Progenitor cell of endocrine pancreas (in vitro differentiated cells): ENCODE measurements at places on chromosomes 6 and 20. TPM values are rescaled to one million over a fixed set of nuclear protein-coding genes. Genes with fewer than 3 reads are reported as not detected.

The LAMA2 gene
- total RNA-seq, result 0.22 and 0.42 TPM in 2 replicates

- H3K36me3 ChIP-seq, result no peaks in the 10 kb centered on the region
- H3K4me3 ChIP-seq, result no peak overlapping the region
- no peak overlapping the region for H3K27ac ChIP-seq
- no peak for DNase-seq
These were observed 16.5 kb downstream of the SLC52A3 start for GRCh38 chr20:751761-752160.

DNA sequence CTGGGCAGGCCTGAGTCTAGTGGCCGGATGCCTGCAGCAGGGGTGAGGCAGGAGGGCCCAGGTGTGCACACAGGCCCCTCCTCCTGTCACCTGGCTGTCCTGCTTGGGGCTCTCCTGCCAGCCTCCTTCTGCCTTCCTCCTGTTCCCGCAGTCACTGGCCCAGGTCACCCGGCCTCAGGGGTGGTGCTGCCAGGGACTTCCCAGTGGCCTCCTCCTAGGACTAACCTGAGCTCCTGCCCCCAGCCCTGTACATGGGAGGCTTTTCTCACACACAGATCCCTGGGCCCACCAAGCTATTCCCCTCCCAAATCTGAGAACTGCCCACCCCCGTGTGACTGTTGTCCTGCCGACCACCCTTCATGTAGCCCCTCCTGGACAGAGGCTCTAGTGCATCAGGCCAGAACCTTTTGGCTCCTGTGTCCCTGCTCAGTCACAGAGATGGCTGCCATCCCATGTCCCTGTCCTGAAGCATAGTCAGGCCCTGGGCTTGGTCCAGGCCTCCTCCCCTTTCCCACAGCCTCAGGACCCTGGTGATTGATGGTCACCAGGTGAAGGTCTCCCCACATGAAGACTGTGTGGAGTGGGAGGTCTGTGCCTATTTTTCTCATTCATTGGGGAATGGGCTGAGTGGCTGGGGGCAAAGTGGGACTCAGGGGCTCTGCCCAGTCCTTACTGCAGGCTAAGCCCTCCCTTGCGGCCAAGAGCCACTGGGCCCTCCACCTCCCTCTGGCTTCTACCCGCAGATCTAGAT is 1.1 kb upstream of the ULBP1 start:
- peak overlapping the region; percentile 57 for H3K27ac ChIP-seq
- H3K4me1 ChIP-seq, result peaks cover 12% of the 10 kb centered on the region
- DNase-seq, result no peak

GRCh38 chr6:130027948-130028347 is 9.6 kb downstream of the L3MBTL3 start:
- H3K27me3 ChIP-seq, result no peaks in the 10 kb centered on the region
- H3K36me3 ChIP-seq, result peaks cover 10% of the 10 kb centered on the region

- H3K27me3 ChIP-seq, result no peaks in the 10 kb centered on the region
- H3K4me1 ChIP-seq, result peaks cover 41% of the 10 kb centered on the region
- H3K27ac ChIP-seq, result peak overlapping the region; percentile 87
- no peak for DNase-seq
- H3K4me3 ChIP-seq, result peak overlapping the region; percentile 34
- no peaks in the 10 kb centered on the region for H3K36me3 ChIP-seq
These were observed 442.0 kb upstream of the SOX4 start for GRCh38 chr6:21151530-21151929.

GRCh38 chr6:149701714-149702113 is 16.2 kb downstream of the LATS1 start:
- H3K36me3 ChIP-seq, result peaks cover 2% of the 10 kb centered on the region
- H3K4me1 ChIP-seq, result peaks cover 2% of the 10 kb centered on the region
- H3K4me3 ChIP-seq, result no peak overlapping the region
- DNase-seq, result no peak

DNA sequence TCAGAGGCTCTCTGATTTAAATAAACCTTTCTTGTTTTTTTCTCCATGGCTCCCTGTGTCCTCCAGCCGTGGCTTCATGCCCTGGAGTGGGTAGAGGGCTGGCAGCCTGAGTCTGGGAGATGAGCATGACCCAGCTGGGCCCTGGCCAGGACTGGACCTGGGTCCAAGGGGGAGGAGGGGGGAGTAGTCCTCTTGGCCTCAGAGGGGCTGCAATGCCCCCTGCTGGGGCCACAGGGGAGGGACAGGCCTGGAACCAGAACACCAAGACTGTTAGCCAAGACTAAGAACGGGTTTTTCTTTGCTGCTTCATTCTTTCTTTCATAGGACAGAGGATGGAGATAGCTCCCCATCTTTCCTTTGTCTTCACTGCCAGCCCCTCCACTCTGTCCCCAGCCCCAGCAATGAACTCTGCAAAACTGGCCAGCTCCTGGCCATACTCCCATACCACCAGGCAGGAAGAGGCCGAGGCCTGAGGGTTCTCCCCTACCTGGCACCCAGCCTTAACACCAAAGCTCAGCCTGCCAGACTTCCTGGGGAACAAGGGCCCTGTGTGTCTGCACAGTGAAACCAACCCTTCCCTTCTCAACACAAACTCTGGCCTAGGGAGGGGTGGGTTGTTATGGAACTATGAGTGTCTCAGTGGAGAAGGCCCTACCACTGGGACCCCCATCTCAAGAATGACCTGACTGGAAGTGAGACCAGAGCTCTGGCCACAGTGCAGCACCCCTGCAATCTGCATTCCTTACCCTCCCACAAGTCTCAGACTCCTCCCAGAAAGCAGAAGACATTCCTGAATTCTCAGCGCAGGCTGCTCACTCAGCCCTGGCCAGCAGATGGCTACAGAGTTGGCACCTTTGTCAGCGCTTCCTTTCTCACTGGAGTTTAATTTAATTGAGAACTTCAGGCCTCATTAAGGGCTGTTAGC is 11.0 kb downstream of the SLC29A1 start:
- H3K27me3 ChIP-seq, result peaks cover 7% of the 10 kb centered on the region
- peaks cover 5% of the 10 kb centered on the region for H3K36me3 ChIP-seq
- peaks cover 10% of the 10 kb centered on the region for H3K4me1 ChIP-seq
- no peak overlapping the region for H3K4me3 ChIP-seq

- no peak overlapping the region for H3K4me3 ChIP-seq
- H3K4me1 ChIP-seq, result peaks cover 26% of the 10 kb centered on the region
- no peaks in the 10 kb centered on the region for H3K27me3 ChIP-seq
- H3K36me3 ChIP-seq, result no peaks in the 10 kb centered on the region
- DNase-seq, result no peak
These were observed 10.8 kb upstream of the TAAR1 start for GRCh38 chr6:132669690-132670291.

GRCh38 chr6:134719911-134720310 is 230.0 kb downstream of the ALDH8A1 start:
- H3K27ac ChIP-seq, result no peak overlapping the region
- no peaks in the 10 kb centered on the region for H3K4me1 ChIP-seq
- DNase-seq, result no peak
- no peaks in the 10 kb centered on the region for H3K27me3 ChIP-seq

DNA sequence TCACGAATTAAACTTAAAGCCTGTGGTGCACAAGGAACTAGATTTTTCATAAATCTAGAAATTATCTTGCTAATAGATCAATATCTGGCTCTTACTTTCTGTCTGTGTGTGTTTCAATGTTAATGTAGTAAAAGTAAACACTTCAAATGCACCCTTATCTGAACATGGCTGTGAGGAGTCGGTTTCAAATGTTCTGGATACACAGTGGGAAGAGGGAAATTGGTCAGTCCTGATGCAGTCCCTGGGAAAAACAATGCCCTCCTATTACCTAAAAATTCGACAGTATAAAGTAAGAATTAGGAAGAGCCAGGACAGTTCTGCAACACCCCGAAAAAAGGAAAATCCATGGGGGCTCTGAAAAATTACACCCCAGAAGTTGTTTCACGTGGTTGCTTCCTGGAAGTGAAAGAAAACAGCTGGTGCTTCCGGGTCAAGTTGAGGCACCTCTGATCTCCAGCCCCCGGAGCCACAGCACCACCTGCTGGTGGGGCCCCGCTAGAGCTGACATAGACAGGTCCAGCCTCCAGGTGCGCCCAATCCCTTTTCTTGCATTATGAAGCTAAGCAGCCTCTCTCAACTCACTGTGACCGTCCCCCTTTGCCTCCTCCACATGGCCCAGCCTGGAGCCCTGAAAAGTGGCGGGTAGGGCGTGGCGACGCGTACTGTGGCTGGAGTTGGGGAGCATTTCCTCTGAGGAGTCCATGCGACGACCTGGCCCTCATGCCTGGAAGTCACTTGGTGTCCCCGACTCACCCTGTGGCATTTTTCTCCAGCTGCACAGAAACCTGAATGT is 8.3 kb downstream of the SEMG2 start:
- H3K4me3 ChIP-seq, result no peak overlapping the region
- H3K27ac ChIP-seq, result no peak overlapping the region
- H3K36me3 ChIP-seq, result no peaks in the 10 kb centered on the region
- H3K27me3 ChIP-seq, result peaks cover 57% of the 10 kb centered on the region
- peaks cover 5% of the 10 kb centered on the region for H3K4me1 ChIP-seq
